ENCODE measurements at places on chromosomes 7 and 10. TPM values are rescaled to one million over a fixed set of nuclear protein-coding genes. Genes with fewer than 3 reads are reported as not detected.

GRCh38 chr7:76008156-76008687 lies 13.8 kb upstream of the TMEM120A start:
- peaks cover 12% of the 10 kb centered on the region for H3K36me3 ChIP-seq
- no peak overlapping the region for H3K27ac ChIP-seq
- no peak for DNase-seq
- H3K4me3 ChIP-seq: no peak overlapping the region
- peaks cover 15% of the 10 kb centered on the region for H3K4me1 ChIP-seq
- no peaks in the 10 kb centered on the region for H3K27me3 ChIP-seq

DNA sequence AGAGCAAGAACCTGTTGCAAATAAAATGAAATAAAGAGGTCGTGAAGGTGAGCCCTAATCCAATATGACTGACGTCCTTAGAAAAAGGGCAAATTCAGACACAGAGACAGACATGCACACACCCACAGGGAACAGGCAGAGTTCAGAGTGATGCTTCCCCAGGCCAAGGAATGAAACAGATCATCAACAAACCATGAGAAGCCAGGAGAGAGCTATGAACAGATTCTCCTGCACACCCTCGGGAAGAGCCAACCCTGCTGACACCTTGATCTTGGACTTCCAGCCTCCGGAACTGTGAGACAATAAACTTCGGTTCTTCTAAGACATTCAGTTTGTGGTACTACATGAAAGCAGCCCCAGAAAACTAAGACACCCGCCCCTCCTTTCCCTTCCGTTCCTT lies 290.4 kb upstream of the KLF6 start:
- no peak overlapping the region for H3K4me3 ChIP-seq
- peaks cover 28% of the 10 kb centered on the region for H3K4me1 ChIP-seq
- no peak for DNase-seq

DNA sequence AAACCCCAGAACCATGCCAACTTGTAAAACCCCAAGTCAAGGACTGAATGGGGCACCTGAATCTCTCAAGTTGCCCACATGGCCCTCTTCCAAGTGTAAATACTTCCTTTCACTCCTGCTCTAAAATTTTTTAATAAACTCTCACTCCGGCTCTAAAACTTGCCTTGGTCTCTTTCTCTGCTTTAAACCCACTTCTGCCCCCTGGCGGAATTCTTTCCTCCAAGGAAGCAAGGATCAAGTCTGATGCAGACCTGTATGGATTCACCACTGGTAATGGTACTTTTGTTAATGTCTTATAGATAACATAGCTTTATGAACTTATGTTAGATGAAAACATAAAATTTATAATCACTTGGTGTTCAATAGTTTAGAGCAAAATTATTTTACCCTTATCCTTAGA lies 33.8 kb downstream of the SLC16A9 start:
- H3K4me1 ChIP-seq: peaks cover 9% of the 10 kb centered on the region
- no peak for DNase-seq
- no peak overlapping the region for H3K27ac ChIP-seq
- H3K36me3 ChIP-seq: no peaks in the 10 kb centered on the region

GRCh38 chr10:125455431-125455830 lies 227.5 kb downstream of the TEX36 start:
- peaks cover 6% of the 10 kb centered on the region for H3K27me3 ChIP-seq
- H3K27ac ChIP-seq: no peak overlapping the region
- H3K4me3 ChIP-seq: no peak overlapping the region
- no peaks in the 10 kb centered on the region for H3K4me1 ChIP-seq
- DNase-seq: no peak

DNA sequence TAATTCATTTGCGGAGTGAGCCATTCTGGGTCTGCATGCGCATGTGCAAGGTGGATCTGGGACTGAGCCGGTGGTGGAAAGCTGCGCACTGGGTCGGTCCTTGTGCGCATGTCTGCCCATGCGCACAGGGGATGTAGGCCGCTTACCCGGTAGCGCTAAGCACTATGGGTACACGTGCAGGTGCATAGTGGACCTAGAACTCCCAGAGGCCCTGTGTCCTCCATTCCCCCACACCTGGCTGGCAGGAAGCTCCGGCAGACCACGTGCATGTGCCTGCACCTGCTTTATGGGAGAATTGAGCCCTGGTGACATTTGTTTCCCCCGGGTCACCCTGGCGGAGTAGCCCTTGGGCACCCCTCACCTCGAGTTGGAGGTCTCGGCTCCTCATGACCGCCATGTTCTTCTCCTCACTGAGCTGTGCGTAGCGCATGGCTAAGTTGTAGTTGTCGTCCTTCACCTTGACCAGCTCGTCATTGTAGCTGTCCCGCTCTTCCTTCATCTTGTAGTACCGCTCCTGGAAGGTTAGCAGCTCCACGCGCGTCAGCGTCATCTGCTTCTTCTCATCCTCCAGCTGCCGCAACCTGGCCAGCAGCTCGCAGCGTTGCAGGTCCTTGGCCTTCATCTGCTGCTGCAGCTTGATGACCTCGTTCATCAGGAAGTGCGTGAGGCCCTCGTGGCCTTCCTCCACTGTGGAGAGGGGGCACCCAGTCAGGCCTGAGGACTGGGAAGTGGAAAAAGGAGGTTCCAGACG lies 99.6 kb downstream of the CARD11 start:
- no peaks in the 10 kb centered on the region for H3K36me3 ChIP-seq
- no peaks in the 10 kb centered on the region for H3K4me1 ChIP-seq
- H3K4me3 ChIP-seq: no peak overlapping the region
- H3K27ac ChIP-seq: no peak overlapping the region
- DNase-seq: no peak

DNA sequence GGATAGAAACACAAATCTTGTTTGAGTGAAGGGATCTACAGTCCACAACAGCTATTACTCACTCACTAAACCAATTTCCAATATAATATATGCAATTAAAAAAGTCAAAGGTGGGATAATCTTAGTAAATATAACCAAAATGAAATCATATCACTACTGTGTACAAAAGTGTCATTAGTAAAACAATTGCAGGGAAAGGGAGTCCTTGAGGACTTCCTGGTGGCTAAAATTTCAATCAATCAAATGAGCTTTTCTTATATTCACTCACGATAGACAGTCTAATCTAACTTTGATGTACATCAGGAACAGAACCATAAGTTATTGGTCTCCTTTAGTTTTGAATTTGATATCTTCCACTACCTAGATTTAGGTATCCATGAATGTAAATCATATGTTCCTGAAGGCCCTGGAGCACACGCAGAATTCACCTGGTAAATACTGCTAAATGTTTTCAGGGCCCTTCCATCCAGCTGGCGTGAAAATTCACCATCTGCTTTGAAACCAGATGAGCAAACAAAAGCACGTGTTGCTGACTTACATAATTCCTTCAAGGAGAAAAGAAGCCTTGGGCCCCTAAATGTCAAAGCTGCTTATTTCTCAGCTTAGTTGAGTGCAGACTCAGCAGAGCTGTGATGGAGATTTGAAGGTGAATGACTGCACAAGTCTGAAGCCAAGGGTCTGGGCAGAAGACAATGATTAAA lies 159.3 kb upstream of the TMEM196 start:
- no peaks in the 10 kb centered on the region for H3K27me3 ChIP-seq
- DNase-seq: no peak
- H3K27ac ChIP-seq: no peak overlapping the region
- H3K4me1 ChIP-seq: no peaks in the 10 kb centered on the region
- no peak overlapping the region for H3K4me3 ChIP-seq

DNA sequence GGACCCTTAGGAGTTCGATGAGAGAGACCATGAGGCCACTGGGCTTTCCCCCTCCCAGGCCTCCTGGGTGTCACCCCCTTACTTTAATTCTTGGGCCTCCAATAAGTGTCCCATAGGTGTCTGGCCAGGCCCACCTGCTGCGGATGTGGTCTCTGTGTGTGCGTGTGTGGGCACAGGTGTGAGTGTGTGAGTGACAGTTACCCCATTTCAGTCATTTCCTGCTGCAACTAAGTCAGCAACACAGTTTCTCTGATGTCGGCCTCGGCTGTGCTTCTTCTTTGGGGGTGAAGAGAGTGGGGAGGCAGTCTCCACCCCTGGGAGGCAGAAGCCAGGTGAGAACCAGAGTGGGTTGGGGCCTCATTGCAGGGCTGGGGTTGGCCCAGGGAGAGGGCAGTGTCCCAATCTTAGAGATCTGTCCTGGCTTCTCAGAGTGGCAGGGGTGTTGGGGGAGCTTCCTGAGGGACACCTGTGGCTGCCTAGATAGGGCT lies 1.5 kb downstream of the PVRIG start:
- H3K36me3 ChIP-seq: no peaks in the 10 kb centered on the region
- H3K27me3 ChIP-seq: no peaks in the 10 kb centered on the region
- H3K4me3 ChIP-seq: no peak overlapping the region
- H3K27ac ChIP-seq: no peak overlapping the region
- no peak for DNase-seq

- no peaks in the 10 kb centered on the region for H3K27me3 ChIP-seq
- no peak overlapping the region for H3K27ac ChIP-seq
- no peaks in the 10 kb centered on the region for H3K36me3 ChIP-seq
- no peak for DNase-seq
These were observed 201.2 kb upstream of the NPY start for GRCh38 chr7:24082826-24083225.

- H3K27me3 ChIP-seq: no peaks in the 10 kb centered on the region
- no peak for DNase-seq
These were observed 58.5 kb downstream of the MACC1 start for GRCh38 chr7:20158684-20159083.

DNA sequence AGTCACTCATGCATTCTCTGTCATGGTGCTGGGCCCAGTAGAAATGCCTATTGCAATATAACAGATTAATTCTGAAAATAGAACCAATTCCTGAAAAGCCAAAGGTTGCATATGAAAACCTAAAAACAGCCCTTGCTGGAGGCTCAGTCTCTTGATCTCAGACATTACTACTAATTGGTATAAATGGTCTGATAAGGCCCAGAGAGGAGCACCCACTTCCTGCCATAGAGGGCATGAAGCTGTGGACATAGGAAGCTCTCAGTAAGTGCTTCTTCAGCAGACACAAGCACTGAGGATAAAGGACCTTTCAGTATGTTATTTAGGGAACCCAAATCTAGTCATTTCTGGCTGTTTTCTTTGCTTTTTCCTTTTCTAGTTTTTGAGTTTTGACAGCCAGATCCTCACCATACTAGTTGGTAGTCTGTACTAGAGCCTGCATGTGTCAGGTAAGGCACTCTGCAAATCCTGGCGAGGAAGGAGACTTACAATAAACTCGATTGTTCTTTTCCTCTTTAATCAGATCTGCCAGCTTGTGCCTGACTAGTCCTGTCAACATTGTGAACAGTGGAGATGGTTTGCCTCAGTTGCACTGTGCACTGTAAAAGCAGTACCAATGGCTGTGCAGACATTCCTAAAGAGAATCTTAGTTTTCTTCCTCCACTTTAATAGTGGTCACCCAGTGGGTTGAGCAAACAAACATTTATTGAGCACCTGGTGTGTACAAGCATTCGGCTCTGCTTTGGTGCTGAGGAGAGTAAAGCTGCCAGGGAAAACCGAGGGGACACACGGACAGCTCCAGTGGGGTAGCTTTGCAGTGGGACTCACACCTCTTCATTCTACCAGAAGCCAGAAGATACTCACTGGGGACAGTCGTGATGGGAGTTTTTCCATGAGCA lies 140.9 kb downstream of the CHN2 start:
- peaks cover 26% of the 10 kb centered on the region for H3K27me3 ChIP-seq
- H3K36me3 ChIP-seq: no peaks in the 10 kb centered on the region
- no peak overlapping the region for H3K27ac ChIP-seq

GRCh38 chr7:27191833-27192545 lies 7.0 kb upstream of the HOXA11 start:
- H3K27ac ChIP-seq: peak overlapping the region; percentile 85
- H3K36me3 ChIP-seq: no peaks in the 10 kb centered on the region
- DNase-seq: no peak
- H3K4me1 ChIP-seq: peaks cover 74% of the 10 kb centered on the region

DNA sequence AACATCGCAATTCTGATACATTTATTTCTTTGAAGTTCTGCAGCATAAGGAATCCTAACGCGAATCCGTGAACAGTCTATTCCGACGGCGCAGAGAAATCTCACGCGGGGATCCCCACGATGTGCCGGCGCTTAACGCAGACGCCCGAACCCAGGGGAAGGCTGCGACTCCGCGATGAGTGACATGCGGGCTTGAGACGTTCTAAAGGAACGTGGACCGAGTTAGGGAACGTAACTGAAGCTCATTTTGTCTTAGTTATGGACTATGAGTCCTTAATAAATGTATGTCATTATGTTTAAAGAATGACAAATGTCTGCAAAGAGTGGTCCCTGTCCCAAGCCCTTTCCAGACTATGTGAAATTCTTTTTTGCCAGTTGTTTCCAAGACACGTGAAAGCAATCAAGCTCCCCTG lies 995 bp upstream of the PARD3 start:
- H3K27me3 ChIP-seq: no peaks in the 10 kb centered on the region
- DNase-seq: no peak
- H3K27ac ChIP-seq: no peak overlapping the region
- H3K36me3 ChIP-seq: no peaks in the 10 kb centered on the region
- peak overlapping the region; percentile 71 for H3K4me3 ChIP-seq

- H3K4me3 ChIP-seq: no peak overlapping the region
- H3K4me1 ChIP-seq: no peaks in the 10 kb centered on the region
- DNase-seq: no peak
- no peaks in the 10 kb centered on the region for H3K27me3 ChIP-seq
- no peaks in the 10 kb centered on the region for H3K36me3 ChIP-seq
- no peak overlapping the region for H3K27ac ChIP-seq
These were observed 39.0 kb upstream of the TMEM229A start for GRCh38 chr7:124071843-124072242.

DNA sequence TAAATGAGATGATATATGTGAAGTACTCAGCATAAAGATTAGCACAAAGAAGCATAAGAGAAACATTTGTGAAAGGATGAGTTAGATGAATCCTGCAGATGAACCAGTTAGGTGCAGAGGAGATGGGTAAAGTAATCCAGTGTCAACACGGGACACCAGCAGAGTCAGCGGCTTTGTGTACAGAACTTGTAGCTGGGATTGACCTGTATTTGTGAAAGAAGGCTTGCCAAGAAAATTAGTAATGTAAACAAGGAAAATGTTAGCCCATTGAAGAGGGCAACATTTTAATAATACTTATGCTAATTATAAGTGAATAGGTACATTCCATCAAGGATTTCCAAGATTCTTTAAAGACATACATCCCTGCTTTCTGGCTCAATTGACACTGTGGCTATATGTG lies 255.7 kb downstream of the PTEN start:
- H3K4me3 ChIP-seq: no peak overlapping the region
- H3K27ac ChIP-seq: no peak overlapping the region

- no peaks in the 10 kb centered on the region for H3K27me3 ChIP-seq
- H3K4me3 ChIP-seq: no peak overlapping the region
- H3K27ac ChIP-seq: peak overlapping the region; percentile 88
- no peaks in the 10 kb centered on the region for H3K36me3 ChIP-seq
- H3K4me1 ChIP-seq: peaks cover 17% of the 10 kb centered on the region
These were observed 35.3 kb upstream of the KCNIP2 start for GRCh38 chr10:101878869-101879268.

The ANKRD26 gene
- total RNA-seq: 15.6 TPM

The SPDYE9 gene
- not detected for total RNA-seq

The ZP3 gene
- total RNA-seq: 3.5 TPM

The OGDHL gene
- total RNA-seq: under 0.01 TPM

The HOXA1 gene
- total RNA-seq: 1.5 TPM

The VENTX gene
- total RNA-seq: not detected

The HMX3 gene
- total RNA-seq: not detected

The GIMAP5 gene
- not detected for total RNA-seq

The CRTAC1 gene
- not detected for total RNA-seq

Measured in osteoblast (primary cell).